ENCODE measurements at places on chromosomes 1 and 21.

- no peak for DNase-seq
These were observed 48.9 kb upstream of the SLC19A2 start for GRCh38 chr1:169534653-169535052.

DNA sequence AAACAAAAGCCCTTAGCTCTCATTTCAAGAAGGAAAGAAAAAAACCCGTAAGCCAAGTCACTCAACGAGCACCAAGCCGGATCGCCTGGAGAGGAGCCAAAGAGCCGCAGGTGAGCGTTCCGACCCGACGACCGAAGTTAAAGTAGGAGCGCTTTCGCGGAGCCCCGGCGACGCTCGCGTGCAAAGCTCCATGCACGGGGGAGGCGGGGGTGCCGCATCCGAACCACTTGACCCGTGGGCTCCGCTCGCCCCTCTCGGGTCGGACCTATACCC is 382 bp downstream of the GPBP1L1 start:
- DNase-seq, result peak; percentile 57

- no peak for DNase-seq
These were observed 17.6 kb downstream of the COQ8A start for GRCh38 chr1:226957714-226958113.

- no peak for DNase-seq
These were observed 252.7 kb downstream of the DISC1 start for GRCh38 chr1:231879296-231879695.

- DNase-seq, result peak; percentile 80
These were observed 23.9 kb downstream of the DNAJC8 start for GRCh38 chr1:28208818-28209441.

DNA sequence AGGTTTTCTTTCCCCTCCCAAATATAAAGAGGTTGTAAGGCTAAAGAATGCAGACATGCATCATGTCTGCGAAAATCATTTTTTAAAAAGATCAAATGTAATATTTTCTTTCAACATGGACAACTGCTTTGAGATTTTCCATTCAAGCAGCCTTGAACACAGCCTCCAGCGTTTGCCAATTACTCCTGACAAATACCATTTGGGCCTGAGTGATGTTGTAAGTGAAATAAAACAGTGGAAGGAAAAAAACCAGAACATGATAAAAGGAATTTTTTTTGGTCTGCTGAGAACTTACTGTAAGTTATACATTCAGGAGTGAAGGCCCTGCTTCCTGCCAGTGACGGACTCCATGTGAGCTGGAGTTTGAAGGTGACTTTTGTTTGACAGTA is 37.2 kb downstream of the SETD4 start:
- no peak for DNase-seq

GRCh38 chr1:11924334-11925195 is 1.7 kb downstream of the KIAA2013 start:
- DNase-seq, result no peak

DNA sequence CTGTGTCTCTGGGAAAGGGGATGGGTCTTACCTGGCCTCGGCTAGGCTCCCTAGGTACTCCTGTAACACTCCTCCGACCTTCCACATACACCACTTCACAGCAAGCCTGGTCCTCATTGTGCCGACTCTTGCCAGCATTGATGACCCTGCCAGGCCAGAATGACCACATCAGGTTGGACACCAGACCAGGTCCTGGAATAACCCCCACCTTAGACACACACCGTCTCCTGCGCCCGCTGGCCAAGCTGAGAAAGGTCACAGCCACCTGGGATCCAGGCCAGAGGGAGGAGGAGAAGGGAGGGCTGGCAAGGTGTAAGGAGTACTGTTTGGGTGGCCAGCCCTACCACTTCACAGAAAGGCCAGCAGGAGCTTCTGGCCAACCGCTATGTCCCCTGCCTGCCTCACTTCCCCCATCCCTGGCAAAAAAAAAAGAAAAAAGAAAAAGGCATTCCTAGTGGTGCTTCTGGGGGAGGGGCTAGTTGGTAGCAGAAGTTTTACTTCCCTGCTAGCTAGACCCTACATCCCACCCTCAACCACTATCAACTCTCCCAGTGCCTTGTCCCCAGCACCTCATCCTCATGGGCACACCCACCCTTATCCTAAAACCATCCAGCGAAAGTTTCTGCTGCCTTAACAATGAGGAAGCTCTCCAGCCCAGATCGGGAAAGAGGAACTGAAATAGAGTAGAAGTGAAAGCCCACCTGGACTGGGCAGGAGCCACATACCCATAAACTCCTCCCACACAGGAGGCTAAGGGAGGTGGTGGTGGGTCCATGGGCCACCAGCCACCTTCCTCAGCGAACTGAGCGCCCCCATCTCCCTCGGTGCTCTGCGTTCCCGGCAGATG is 1.4 kb downstream of the PPM1J start:
- DNase-seq, result no peak

- peak; percentile 79 for DNase-seq
These were observed 15.6 kb downstream of the RD3 start for GRCh38 chr1:211476200-211476849.

GRCh38 chr1:14441302-14441741 is 157.2 kb upstream of the KAZN start:
- no peak for DNase-seq

GRCh38 chr1:226903819-226904716 is 33.7 kb downstream of the PSEN2 start:
- no peak for DNase-seq

- DNase-seq, result peak; percentile 49
These were observed 2.3 kb upstream of the KCNC4 start for GRCh38 chr1:110207831-110208230.

DNA sequence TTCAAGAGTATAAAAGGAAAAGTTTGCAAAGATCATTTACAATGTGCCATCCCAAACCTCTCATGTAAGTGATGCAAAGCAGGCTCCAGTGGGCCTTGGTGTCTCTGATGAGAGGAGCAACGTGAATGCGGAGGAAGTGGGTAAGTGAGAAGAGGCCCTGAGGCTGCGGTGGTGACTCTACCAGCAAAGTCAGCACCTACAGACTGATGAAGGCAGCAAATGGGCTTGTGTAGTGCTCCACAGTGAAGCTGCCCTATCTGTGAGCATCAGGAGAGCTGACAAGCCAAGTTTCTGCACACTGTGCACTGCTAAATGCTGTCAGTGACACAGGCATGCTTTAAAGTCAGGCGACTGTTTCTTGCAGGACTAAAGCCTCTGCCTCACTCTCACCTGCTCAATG is 15.6 kb upstream of the RAP1A start:
- peak; percentile 63 for DNase-seq

DNA sequence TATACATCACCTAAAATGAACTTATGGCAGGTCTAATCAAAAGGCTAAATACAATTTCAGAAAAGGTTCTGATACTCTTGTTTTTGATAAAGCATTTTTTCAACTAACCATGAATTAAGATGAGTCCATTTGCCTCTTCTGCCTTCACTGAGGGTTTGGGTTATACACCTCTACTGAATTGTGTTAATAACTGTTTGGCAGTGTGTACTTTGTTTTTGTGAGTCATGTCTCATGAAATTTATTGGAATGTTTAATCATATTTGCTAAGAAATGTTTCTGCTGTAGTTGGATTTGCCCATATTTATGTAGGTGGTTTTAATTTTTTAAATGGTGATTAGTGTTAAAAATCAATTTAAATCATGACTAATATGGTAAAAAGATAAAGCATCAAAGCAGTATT is 190.5 kb downstream of the HS2ST1 start:
- DNase-seq, result no peak

- no peak for DNase-seq
These were observed 13.3 kb upstream of the GNG12 start for GRCh38 chr1:67846538-67846937.

DNA sequence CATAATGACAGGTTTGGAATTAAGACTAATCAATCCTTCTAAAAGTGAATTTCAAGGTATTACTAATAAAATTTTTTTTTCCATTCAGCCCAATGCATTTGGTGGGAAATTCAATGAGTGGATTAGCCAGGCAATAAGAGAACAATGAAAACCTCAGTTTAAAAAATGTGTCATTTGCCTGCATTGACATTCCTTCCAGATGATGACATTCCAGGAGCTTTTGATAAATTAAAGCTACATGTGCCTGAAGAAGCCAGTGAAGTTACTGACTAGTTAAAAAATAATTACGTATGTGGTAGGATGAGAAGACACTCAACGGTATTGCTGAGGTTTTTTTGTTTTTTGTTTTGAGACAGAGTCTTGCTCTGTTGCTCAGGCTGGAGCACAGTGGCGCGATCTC is 37.9 kb upstream of the RC3H1 start:
- DNase-seq, result no peak

DNA sequence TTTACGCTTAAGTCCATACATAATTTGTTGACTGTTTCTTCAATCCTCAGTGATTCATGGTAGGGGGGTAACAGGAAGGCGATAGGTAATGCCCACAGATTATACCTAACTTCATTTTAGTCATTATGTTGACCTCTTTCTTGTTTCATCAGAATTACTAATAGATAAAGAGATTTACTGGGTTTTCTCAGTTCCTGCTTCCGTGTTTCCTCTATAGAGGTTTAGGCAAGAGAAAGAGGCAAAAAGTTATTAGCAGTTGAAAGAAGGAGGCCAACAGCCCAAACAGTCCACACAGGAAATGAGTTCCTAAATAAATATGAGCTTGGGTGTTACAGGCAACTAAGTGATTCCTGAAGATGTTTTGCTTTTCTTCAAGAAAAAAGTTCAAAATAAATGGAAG is 17.9 kb upstream of the CLCA1 start:
- DNase-seq, result no peak

- DNase-seq, result no peak
These were observed 182.9 kb upstream of the DPYD start for GRCh38 chr1:98103617-98104285.

DNA sequence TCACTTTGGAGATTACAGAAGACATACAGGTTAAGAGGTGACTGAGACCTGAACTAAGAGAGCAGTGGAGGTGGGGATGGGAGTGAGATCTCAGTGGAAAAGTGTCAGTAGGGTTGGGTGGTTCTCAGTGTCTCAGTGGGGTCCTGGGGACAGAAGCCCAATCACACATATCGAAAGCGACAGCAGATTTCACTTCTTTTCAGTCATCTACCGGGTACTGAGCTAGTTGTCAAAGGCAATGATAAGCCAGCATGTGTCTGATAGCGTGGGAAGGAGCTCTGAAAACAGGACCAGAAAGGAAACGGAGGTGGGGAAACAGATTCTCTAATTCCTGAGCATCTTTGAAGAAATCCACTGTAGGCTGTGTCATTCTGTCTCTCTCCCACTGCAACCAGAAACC is 59.5 kb downstream of the RHOU start:
- DNase-seq, result no peak

DNA sequence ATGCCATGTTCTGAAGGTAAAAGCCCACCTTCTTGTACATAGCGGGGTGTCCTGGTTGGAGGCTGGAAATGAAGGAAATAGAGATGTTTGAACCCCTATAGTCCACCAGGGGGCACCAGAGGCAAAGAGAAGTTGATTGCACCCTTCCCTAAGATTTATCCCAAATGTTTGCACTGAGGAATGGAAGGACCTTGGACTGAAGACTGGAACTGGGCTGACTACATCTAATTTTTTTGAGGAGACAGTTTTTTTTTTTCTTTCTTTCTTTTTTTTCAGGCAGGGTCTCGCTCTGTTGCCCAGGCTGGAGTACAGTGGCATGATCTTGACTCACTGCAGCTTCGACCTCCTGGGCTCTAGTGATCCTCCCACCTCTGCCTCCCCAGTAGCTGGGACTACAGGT is 55.3 kb upstream of the EIF4G3 start:
- DNase-seq, result peak; percentile 61

DNA sequence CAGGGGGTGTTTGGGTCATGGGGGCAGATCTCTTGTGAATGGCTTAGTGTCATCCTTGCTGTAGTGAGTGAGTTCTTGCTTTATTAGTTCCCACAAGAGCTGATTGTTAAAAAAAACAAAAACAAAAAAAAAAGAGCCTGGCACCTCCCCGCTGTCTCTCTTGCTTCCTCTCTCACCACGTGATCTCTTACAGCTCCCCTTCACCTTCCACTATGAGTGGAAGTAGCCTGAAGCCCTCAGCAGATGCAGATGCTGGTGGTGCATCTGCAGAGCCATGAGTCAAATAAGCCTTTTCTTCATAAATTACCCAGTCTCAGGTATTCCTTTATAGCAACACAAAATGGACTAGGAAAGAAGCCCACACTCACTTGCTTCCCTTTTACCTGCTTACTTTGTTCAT is 17.2 kb upstream of the RGL1 start:
- no peak for DNase-seq

- no peak for DNase-seq
These were observed 1.2 kb downstream of the RUSC1 start for GRCh38 chr1:155321639-155322503.

GRCh38 chr1:67855961-67856360 is 22.7 kb upstream of the GNG12 start:
- DNase-seq, result no peak

DNA sequence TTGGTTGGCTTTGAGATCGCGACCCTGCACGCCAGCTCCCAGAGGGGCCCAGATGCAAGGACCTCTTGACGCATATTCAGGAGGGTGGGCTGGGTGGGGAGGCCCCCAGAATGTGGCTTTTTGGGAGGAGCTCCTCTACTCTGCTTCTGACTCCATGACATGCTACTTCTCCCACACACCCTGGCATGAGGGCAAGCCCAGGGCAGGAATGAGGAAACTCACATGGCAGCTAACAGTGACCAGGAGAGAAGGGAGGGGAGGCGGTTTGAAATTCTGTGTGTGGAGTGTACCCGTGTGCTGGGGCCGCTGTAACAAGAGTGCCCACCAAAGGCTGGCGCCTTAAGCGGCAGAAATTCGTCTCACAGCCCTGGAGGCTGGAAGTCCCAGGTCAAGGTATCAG is 61.3 kb upstream of the GPR153 start:
- DNase-seq, result no peak

DNA sequence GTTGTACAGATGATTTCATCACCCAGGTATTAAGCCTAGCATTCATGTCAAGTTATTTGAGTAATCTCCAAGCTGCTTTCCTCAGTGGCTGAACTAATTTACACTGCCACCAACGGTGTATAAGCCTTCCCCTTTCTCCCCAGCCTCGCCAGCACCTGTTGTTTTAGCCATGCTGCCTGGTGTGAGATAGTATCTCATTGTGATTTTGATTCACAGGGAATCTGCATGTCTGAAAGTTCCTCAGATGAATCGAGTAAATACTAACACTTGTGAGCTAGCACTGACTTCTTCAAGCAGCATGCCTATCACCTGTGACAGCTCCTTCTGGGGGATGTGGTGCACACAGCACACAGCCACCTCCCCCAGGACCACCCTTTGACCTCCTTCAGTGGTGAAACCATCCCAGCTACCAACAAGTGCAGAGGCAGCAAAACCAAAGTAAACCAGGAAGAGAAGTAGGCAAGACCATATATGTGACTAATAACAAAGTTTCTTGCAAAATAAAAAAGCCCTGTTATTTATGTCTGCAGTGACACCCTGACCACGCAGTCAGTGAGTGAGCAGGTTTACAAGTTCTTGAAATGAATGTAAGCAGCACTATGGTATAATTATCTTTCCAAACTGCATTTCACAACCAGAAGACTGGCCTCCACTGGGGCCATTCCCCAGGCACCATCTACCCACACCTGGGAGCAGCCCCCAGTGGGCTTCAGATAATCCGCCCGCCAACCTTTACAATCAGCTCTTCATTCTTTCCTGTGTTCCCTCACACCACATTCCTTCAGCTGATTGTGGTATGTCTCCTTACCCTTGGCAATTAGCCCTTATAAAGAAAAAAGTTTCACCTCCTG is 173.8 kb downstream of the ETS2 start:
- DNase-seq, result peak; percentile 55
